Effector memory CD8-positive, alpha-beta T cell (primary cell): ENCODE measurements at places on chromosomes 2 and 18.

GRCh38 chr18:67463829-67464228 is 52.7 kb downstream of the DSEL start:
- no peaks in the 10 kb centered on the region for H3K27me3 ChIP-seq
- H3K36me3 ChIP-seq: peaks cover 3% of the 10 kb centered on the region
- no peak overlapping the region for H3K4me3 ChIP-seq
- DNase-seq: no peak
- H3K4me1 ChIP-seq: no peaks in the 10 kb centered on the region
- no peak overlapping the region for H3K27ac ChIP-seq

DNA sequence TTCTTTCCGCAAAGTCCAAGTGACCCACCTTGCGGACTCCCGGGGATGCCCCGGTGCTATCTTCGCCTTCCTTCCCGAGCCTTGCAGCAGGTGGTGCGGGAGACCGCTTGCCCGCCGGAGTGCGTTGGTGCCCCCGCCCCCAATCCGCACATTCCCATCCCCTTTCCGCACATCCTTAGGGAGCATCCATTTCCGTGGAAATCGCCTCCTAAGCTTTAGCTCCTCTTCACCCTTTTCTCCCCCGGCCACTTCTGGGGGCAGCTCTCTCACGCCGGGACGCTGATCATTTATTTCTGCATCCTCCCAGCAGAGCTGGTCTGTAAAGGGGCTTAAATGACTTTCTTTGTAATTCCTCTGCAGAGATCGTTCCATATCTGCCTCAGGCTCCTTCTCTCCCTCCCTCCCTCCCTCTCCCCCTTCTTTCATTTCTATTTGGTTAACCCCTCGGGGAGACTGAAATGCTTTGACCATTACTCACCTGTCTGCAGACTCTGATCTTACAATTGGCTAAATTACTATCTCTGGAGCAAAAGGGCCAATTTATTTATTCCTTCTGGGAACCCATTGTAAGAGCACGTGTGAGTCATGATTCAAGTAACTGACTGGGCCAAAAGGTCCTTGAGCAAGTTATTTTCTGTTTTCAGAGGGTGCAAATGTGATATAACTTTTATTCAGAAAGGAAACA is 1.3 kb upstream of the LYPD1 start:
- no peak overlapping the region for H3K27ac ChIP-seq
- peaks cover 16% of the 10 kb centered on the region for H3K27me3 ChIP-seq
- H3K36me3 ChIP-seq: no peaks in the 10 kb centered on the region
- peak overlapping the region; percentile 55 for H3K4me3 ChIP-seq
- no peak for DNase-seq
- H3K4me1 ChIP-seq: no peaks in the 10 kb centered on the region

- H3K36me3 ChIP-seq: peaks cover under 1% of the 10 kb centered on the region
- H3K4me1 ChIP-seq: peaks cover 5% of the 10 kb centered on the region
- H3K27ac ChIP-seq: no peak overlapping the region
- DNase-seq: no peak
- H3K4me3 ChIP-seq: no peak overlapping the region
These were observed 40.7 kb upstream of the ARHGAP25 start for GRCh38 chr2:68693951-68694350.

DNA sequence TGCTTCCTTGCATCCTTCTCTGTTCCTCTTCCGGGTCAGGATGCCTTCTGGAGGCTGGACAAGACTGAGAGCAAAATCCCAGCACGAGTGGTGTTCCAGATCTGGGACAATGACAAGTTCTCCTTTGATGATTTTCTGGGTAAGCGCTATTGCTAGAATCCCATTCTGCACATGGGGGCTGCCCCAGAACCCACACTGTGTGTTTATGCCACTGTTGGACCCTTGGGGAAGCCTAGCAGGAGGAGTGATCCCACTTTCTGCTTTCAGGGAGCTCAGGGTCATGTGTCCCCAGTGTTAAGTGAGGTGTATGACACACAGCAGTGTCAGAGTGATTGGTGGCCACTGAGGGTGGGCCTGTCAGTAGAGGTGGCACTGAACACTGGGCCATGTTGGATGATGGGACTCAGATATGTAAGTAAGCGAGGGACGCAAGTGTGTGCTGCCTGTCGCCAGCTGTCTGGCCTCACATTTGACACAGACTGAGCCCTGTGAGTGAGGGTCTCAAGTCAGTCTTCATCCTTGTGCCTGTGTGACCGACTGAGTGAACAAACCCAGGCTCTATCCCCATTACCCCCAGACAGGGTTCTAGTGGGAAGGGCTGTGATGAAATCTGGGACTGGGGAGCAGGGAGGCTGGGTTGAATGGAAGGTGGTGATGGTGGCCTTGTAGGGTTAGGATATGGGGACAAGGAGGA is 220.9 kb downstream of the DYSF start:
- H3K4me3 ChIP-seq: no peak overlapping the region
- H3K36me3 ChIP-seq: peaks cover 2% of the 10 kb centered on the region
- H3K4me1 ChIP-seq: no peaks in the 10 kb centered on the region
- peaks cover 8% of the 10 kb centered on the region for H3K27me3 ChIP-seq

DNA sequence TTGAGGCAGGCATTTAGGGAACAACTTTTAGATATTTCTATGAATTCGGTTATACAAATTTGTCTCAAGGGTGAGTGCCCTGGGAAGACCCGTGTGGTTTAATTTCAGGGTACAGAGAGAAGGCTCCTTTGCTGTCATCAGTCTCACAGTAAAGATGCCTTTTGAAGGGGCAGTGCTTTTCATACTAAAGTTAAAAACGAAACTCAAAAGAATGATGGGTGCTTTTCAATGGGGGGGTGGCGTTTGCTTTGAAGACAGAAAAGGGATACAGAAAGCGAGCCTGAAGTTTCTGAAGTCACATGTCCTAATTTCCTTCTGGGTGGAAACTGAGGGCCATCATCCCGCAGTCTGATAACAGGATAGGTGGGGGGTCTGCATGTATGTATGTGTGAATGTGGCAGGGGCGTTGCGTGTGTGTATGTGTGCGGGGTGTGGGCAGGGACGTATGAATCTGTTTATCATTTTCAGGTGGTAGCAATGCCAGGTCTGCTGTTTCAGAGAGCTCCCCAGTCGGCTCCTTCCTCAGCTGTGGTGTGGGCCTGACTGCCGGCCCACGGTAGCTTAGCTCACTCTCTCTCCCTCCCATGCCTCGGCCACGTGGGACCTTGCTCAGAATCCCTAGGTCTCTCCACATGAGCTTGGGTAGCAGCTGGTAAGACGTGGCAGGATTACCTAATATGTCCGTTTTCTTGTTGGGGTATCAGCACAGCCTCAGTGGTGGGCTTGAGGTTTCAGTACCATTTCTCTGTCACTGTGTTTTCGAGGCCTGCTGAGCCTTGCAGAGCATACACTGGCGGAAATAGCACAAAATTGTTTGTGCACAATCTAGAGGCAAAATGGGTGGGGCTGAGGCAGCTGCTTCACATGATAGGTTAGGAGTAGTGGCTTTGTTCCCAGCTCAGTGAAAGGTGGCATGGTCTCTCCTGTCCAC is 32.7 kb downstream of the ARHGAP25 start:
- H3K27ac ChIP-seq: peak overlapping the region; percentile 97
- H3K4me3 ChIP-seq: peak overlapping the region; percentile 84
- H3K36me3 ChIP-seq: peaks cover 21% of the 10 kb centered on the region

GRCh38 chr2:180734382-180734781 is 246.0 kb upstream of the UBE2E3 start:
- H3K27ac ChIP-seq: no peak overlapping the region
- H3K27me3 ChIP-seq: no peaks in the 10 kb centered on the region
- no peaks in the 10 kb centered on the region for H3K36me3 ChIP-seq
- no peak for DNase-seq
- H3K4me3 ChIP-seq: no peak overlapping the region
- H3K4me1 ChIP-seq: no peaks in the 10 kb centered on the region

DNA sequence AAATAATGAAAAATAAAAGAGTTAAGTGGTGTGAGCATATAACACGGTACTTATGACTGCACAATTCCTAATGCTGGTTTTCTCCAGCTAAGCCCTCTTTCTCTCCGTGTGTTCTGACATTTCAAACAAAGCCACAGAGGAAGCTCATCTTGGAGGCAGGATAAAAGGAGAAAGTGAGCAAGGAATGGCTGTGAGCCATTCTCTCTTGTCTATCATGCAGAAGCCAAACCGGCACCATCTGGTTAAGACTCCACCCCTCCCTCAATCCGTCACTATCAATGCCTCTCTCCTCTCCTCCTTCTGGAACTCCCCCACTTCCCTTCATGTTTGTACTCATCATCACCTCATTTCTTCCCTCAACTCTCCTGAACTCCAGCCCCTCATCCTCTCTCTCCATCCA is 210.4 kb downstream of the TMEM163 start:
- no peaks in the 10 kb centered on the region for H3K4me1 ChIP-seq
- no peaks in the 10 kb centered on the region for H3K27me3 ChIP-seq
- no peak overlapping the region for H3K27ac ChIP-seq
- no peak for DNase-seq
- H3K36me3 ChIP-seq: no peaks in the 10 kb centered on the region

GRCh38 chr2:110674620-110675555 is 3.0 kb downstream of the BUB1 start:
- H3K4me3 ChIP-seq: peak overlapping the region; percentile 9
- H3K36me3 ChIP-seq: peaks cover 16% of the 10 kb centered on the region
- H3K27ac ChIP-seq: peak overlapping the region; percentile 55
- no peaks in the 10 kb centered on the region for H3K27me3 ChIP-seq
- H3K4me1 ChIP-seq: peaks cover 26% of the 10 kb centered on the region

- no peaks in the 10 kb centered on the region for H3K36me3 ChIP-seq
- H3K4me3 ChIP-seq: no peak overlapping the region
- no peak overlapping the region for H3K27ac ChIP-seq
- no peaks in the 10 kb centered on the region for H3K4me1 ChIP-seq
- no peaks in the 10 kb centered on the region for H3K27me3 ChIP-seq
These were observed 1288.7 kb downstream of the LRP1B start for GRCh38 chr2:140842110-140842509.

GRCh38 chr2:44578471-44579093 is 216.8 kb downstream of the CAMKMT start:
- peak overlapping the region; percentile 57 for H3K27ac ChIP-seq
- peaks cover 11% of the 10 kb centered on the region for H3K4me1 ChIP-seq
- peak overlapping the region; percentile 0 for H3K4me3 ChIP-seq
- peaks cover 3% of the 10 kb centered on the region for H3K36me3 ChIP-seq
- DNase-seq: no peak

- H3K27me3 ChIP-seq: no peaks in the 10 kb centered on the region
- no peaks in the 10 kb centered on the region for H3K36me3 ChIP-seq
- H3K27ac ChIP-seq: no peak overlapping the region
- no peak overlapping the region for H3K4me3 ChIP-seq
- H3K4me1 ChIP-seq: peaks cover 1% of the 10 kb centered on the region
- DNase-seq: no peak
These were observed 30.8 kb upstream of the ACYP2 start for GRCh38 chr2:54084600-54084999.

DNA sequence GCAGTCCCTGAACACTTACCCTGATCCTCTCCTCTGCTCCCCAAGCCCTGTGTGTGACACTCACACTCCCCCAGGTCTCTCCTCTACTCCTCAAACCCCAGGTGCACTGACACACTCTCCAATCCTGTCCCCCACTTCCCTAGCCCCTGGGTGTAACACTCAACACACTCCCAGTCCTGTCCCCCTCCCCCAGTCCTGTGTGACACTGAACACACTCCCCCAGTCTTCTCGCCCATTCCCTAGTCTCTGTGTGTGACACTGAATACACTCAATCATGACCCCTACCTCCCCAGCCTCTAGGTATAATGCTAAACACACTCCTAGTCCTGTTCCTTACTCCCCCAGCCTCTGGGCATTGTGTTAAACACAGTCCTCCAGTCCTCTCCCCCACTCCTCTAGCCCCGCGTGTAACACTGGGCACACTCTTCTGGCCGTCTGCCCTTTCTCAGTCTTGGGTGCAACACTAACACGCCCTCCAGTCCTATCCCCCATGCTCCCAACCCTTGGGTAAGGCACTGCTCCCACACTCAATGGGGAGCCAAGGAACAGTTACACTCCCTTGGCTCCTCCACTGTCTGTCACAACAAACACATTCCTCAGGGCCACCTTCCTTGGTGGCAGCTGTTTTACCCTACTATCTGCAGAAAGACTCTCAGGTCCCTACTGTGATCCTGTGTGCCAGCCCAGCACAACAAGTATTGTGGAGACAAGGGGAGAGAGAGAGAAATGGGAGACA is 82.5 kb upstream of the PKDCC start:
- H3K27ac ChIP-seq: peak overlapping the region; percentile 3
- DNase-seq: no peak
- H3K27me3 ChIP-seq: peaks cover 4% of the 10 kb centered on the region
- H3K4me3 ChIP-seq: no peak overlapping the region

DNA sequence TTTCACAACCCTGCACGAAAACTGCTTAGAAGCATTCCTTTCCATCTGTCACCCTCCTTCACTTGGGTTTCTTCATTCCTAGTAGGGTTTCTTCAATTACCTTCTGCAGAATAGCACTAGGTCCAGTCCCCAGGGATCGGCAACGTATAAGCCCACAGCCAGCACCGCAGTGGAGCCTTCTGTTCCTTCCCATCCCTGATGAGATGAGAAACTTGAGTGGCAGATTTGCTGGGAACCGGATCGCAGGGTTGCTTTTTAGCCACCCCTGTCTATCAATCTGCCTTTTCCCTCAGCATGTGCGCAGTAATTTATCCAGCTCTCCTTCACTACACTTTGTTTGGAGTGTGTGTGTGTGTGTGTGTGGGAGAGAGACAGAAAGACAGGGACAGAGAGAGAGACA is 94.2 kb downstream of the CD8B2 start:
- peaks cover 69% of the 10 kb centered on the region for H3K27me3 ChIP-seq
- no peak for DNase-seq
- H3K4me1 ChIP-seq: peaks cover 11% of the 10 kb centered on the region
- no peaks in the 10 kb centered on the region for H3K36me3 ChIP-seq
- peak overlapping the region; percentile 87 for H3K4me3 ChIP-seq

- no peak overlapping the region for H3K4me3 ChIP-seq
- DNase-seq: no peak
- no peak overlapping the region for H3K27ac ChIP-seq
- no peaks in the 10 kb centered on the region for H3K36me3 ChIP-seq
- no peaks in the 10 kb centered on the region for H3K4me1 ChIP-seq
- H3K27me3 ChIP-seq: peaks cover 50% of the 10 kb centered on the region
These were observed 36.4 kb downstream of the TCF7L1 start for GRCh38 chr2:85169581-85169980.

DNA sequence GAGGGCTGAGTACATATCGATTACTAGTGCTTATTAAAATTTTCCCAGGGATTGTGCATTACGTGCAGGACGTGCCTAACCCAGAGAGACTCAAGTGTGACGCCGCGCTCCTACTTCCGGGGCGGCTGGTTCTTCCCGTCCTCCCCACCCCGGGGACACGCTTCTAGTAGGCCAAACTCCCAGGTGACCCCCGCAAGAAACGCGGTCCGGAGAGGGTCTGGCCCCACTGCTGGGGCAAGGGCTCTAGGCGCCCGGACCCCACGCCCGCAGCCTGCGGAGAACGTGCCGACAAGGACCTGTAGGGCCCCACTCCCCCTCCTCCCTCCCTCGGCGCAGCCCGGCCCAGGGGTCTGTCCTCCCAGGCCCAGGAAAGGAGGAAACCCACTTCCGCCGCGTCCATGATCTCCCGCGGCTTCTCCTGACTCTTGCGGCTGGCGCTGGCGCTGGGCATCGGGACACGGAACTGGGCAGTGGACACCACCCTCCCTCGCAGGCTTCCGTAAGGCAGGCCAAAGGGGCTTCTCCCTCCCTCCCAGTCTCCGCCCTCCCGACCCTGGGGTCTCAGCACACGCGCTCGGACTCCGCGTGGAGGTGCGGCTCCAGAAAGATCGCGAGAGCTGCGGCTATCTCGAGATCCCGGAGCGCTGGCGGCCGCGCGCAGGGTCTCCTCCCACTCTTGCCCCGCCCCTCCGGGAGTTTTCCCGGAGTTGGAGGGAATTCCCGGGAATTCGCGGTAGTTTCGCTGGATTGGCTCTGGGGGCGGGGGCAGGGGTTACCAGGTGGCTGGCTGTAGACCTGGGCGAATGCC is at the start of gene DARS1:
DARS1 (minus strand) TSS at position 609 of the 808 bp plus-strand sequence; CDS start at position 451, 158 bp downstream.
- DNase-seq: peak; percentile 68
- H3K27ac ChIP-seq: peak within 1 kb of the TSS; percentile 99
- H3K36me3 ChIP-seq: peaks cover 27% of the 10 kb centered on the region
- H3K4me1 ChIP-seq: peaks cover 24% of the 10 kb centered on the region
- H3K4me3 ChIP-seq: peak within 1 kb of the TSS; percentile 95
